ENCODE measurements at places on chromosomes 1 and 21.

DNA sequence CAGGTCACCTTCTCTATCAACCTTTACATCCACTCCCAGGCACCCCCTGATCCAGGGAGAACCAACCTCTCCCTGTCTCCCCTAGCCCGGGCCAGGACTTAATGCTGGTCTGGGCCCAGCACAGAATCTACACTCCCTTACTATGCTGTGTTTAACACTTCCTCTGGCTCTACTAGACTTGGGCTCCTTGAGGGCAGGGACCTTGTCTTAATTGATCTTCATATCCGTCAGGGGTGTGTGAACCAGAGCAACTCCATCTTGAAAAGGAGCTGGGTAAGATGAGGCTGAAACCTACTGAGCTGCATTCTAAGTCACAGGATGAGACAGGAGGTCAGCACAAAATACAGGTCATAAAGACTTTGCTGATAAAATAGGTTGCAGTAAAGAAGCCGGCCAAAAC, 98.9 kb downstream of the SSBP3 start:
- DNase-seq: no peak

DNA sequence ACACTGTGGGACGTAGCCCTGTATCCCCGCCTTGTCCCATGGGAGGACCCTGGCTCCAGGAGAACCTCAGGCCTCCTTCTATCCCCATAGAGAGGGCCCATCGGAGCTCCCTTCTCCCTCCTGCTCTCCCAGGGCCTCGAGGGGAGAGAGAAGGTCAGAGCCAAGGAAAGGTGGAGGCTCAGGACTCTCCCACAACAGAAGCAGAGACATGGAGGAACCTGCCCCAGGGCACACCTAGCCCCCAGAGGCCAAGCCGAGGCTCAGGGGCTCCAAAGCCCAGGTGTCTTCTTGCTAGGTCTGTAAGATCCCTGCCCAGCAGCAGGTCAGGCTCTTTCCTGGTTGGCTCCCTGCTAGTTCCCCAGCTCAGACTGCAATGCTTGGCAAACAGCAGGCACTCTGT, 34.4 kb upstream of the ARF1 start:
- no peak for DNase-seq

DNA sequence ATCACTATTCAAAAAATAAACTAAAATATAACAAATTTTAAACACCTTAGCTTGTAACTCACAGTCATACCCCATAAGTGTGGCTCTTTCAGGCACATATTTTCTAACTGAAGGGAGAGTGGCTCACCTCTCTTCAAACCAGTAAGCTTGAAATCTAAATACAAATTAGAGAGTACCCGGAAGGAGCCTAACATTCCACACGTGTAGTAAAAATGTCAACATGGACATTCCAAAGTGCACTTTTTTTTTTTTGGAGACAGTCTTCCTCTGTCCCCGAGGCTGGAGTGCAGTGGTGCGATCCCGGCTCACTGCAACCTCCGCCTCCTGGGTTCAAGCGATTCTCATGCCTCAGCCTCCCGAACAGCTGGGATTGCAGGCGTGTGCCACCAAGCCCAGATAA, 275.6 kb upstream of the ADGRL2 start:
- no peak for DNase-seq

DNA sequence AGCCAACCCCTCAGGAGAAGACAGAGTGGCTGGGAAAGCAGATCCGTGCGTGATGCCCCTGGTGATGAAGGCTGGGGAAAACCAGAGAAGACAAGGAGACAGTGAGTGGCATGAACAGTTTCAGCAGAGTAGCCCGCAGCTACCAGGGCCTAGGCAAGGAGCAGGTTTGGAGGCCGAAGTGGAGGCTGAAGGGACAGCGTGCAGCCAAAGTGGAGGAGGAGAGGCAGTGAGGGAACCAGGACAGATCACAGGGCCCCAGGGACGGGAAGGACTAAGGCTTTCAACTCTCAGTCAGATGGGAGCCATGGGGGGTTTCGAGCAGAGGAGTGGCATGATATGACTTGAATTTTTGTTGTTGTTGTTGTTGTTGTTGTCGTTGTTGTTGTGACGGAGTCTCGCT, 59.9 kb upstream of the SELENON start:
- DNase-seq: no peak

DNA sequence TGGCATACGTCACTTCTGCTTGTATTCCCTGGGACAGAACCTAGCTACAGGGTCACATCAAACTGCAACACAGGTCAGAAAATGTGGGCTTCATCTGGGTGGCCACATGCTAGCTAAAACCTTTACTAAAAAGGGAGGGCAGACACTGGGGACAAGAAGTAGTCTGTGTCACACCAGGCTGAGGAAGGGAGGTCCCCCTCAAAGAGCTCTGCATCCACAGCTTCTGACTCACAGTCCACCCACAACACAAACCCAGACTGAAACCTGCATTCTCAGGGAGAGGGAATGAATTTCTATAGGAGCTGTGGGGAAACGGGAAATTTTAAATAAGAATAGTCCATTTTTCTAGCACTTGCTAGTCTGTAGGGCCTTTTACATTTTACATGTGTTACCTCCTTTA, 16.2 kb downstream of the OLIG2 start:
- DNase-seq: peak; percentile 62

- DNase-seq: no peak
Measured at GRCh38 chr1:154499446-154499845, 2.6 kb upstream of the TDRD10 start.

- DNase-seq: peak; percentile 10
Measured at GRCh38 chr1:64967381-64967780, 1.0 kb upstream of the JAK1 start.

DNA sequence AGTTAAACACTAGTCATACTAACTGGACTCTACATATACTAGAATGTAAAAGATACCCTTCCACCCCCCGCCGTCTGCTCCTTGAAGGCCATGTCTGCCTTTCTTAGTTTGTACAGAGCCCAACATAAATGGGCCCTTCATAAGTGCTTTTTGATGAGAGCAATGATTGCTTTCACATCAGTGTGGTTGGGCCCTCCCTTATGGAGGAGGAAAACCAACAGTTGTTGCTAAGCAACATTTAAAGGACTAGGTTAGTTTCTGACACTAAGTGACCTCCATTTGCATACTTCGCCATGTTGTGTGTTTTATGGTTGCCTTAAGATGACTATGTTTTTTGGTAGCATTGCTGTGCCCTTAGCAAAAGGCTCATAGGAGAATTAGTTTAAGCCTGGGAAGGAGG, 182.0 kb upstream of the SGIP1 start:
- DNase-seq: no peak

GRCh38 chr1:22250724-22251123, 107.8 kb upstream of the WNT4 start:
- DNase-seq: peak; percentile 17

DNA sequence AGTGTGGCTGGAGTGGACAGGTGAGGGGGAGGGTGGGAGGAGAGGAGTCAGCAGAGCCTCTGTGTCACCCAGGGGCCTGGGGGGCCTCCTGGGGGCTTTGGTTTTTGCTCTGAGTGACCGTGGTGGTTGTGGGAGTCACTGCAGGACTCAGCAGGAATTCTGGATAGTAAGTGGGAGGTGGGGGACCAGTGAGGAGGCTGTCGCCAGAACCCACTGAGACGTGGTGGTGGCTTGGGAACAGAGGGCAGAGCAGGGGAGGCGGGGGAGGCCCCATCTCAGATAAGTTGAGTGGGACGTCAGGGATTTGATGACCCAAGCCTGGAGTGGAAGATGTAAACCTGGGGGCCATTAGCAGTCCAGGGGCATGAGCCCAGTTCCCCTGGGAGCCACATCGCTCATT, 123.2 kb upstream of the WNT4 start:
- no peak for DNase-seq

DNA sequence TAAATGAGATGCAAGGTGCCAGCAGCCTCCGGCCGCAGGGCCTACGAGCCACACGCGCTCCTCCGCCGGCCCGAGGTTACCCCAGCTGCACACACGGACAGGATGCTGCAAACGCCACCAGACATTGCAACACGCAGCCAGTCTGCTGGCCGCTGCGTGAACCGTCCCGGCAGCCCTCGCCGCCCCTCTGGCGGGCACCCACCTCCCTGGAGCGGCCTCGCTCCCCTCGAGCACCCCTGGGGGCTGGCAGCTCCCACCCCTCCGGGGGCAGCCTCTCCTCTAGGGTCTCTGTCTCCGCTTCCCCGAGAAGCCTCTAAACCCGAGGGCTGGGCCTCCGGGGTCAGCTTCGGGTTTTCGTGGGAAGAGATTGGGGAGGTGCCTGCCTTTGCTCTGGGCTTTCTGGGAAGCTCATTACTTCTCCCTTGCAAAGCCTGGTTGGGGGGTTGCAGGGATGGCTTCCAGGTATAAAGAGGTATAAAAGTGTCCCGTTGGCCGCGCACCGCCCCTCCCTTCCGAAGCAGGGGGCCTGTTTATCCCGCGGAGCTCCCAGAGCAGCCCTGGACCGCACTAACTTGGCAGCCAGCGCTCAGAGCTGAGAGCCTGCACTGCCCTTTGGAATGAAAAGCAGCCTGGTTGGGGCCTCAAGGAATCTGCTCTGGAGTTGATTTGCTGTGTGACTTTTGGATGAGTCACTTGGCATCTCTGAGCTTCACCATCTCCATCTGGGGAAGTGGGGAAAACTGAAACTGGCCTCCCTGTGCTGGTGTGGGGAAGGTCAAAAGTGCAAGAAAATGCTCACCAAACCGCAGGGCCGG, 21.8 kb downstream of the DHRS3 start:
- peak; percentile 52 for DNase-seq

DNA sequence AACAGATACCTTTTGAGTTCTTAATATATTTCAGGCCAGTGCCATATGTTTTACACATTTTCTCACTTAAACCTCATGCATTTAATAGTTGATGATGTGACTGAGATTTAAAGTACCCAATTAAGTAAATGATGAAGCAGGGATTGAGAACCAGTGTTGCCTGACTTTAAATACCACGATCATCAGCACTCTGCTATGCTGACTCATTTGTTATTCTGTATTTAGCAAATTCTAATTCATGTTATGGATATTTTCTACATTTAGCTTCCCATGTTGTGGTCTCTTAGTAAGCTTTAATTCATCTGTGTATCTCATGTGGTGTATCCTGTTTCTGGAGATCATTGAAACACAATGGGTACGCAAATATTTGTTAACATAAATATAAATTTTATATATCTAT, 363.0 kb downstream of the PTBP2 start:
- no peak for DNase-seq

- no peak for DNase-seq
Measured at GRCh38 chr1:157652859-157653493, 47.6 kb downstream of the FCRL3 start.

GRCh38 chr1:53183095-53183990, 13.3 kb upstream of the CPT2 start:
- no peak for DNase-seq

- DNase-seq: no peak
Measured at GRCh38 chr1:54575605-54576290, 27.7 kb downstream of the ACOT11 start.

DNA sequence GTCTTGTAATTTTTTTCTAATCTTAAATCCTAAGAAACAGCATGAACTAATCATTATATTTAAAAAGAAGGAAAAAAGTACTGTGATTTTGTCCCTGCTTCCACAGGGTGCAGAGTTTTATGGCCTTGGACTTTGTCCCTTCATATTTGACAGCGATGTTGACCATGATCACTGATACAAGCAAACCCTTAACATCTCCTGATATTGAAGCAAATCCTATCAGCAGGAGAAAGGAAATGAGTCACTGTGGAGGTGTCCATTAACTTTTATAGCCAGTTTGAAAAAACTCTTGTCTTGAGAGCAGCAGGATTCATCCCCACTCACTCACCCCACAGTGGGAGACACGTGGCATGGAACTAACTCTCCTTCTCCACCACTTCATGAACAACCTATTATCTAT, 5.1 kb upstream of the REG4 start:
- peak; percentile 54 for DNase-seq

DNA sequence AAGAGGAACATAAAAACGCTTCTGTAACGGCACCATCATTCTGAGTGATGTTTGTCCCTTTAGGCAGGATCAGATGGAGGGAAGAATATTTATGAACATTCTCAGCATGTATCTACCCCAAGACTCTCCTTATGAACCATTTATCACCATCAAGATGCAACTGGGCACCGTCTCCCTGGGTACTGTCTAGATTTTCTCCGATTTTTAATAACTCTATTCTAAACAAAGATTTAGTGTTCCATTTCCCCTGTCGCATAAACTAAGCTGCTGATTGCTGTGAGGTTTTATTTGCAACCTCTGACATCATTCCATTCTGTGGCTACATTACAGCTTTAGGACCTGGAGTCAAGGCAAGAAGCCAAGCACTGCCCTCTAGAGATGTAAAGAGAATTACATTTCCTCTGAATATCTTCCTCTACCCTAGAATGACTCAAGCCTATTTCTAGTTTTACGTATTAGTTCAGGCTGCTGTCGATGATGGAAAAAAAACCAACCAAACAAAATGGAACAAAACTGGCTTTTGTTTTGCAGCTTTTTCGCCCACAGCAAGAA, 130.1 kb upstream of the MAP1LC3C start:
- DNase-seq: peak; percentile 75

GRCh38 chr21:41957991-41958766, 4.4 kb upstream of the C2CD2 start:
- DNase-seq: peak; percentile 97

DNA sequence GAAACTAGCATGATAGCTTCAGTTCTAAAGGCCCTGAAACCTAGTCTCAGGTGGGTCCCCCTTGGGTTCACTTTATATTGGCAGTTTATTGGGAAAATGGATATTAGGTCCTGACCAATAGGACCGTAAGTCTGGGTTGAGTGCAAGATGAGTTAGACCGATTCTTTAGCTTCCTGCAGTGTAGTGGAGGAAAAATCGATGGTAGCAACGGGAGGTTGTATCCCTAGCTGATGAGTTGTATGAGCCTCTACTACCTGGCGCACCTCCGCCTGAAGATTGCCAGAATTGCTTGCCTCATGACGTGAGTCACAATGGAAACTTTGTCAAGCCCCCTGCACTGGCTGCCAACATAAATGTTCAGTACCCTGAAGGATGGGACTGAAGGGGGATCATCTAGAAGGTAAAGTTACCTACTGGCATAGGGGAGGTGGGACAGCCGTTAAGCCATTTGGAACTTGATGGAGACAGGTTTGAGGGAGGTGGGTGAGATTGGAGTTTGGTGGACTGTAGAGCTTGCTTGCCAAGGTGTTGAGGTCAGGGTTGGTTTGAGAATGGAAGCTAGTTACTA, 3.9 kb downstream of the RCC1 start:
- DNase-seq: no peak

- peak; percentile 57 for DNase-seq
Measured at GRCh38 chr1:188888386-188888785, 1589.3 kb downstream of the BRINP3 start.

- DNase-seq: no peak
Measured at GRCh38 chr1:94456736-94457135, 38.5 kb downstream of the ABCD3 start.

GRCh38 chr1:99496067-99496466, 149.8 kb upstream of the PALMD start:
- no peak for DNase-seq

DNA sequence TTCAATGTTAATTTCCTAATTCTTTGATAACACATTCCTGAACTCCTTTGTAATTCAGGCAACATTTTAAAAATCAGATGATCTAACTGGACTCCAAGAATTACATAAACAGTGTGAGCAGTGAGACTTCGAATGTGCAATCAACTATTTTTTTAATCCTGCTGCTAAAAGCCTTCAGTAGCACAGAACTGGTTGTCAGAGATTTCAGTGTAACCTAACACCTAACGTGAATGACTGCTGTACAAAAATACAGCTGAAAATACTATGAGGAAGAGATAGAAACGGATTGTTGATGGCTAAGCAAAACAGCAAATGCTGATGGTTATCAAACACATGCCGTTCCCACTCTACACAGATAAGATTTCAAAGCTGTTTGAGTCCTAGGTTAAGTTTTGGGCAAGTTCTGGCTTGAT, 46.1 kb downstream of the APP start:
- no peak for DNase-seq

- DNase-seq: no peak
Measured at GRCh38 chr1:174969977-174970376, 29.8 kb upstream of the CACYBP start.

Data from A172 (cell line).